ENCODE measurements at places on chromosomes 11 and 22.

DNA sequence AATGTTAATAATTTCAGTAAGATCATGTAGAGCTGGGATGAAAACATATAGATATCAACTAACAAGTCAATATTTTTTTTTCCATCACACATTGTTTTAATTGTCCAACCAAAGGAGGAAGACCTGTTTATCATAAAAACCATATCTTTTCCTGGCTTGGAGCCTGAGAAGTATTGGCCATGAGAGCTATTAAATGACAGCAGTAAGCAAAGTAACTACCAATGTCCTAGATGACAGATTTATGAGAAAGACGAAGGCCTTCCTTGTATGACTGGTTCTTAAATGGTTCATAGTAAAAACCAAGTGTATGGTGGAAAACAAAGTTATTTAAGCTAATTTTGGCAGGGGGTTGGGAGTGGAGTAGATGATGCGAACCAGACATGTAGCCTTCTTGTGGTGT is 1147.1 kb upstream of the TENM4 start:
- no peak for DNase-seq

- no peak for DNase-seq
These were observed 254.6 kb upstream of the LRRC4C start for GRCh38 chr11:41714101-41714500.

- no peak for DNase-seq
These were observed 62.8 kb upstream of the CAPRIN1 start for GRCh38 chr11:33988586-33989370.

GRCh38 chr22:31143038-31143437 is 2.7 kb upstream of the PLA2G3 start:
- no peak for DNase-seq

GRCh38 chr22:24400726-24401596 is 26.4 kb upstream of the ADORA2A start:
- DNase-seq, result no peak

Measured in urinary bladder (tissue), 4 donors.